ENCODE measurements at places on chromosomes 2 and 18.
A peak's percentile ranks its signal among the peaks of the same experiment; 100 is the strongest.

- DNase-seq: no peak
These were observed 181.9 kb downstream of the CALCRL start for GRCh38 chr2:187266147-187266546.

DNA sequence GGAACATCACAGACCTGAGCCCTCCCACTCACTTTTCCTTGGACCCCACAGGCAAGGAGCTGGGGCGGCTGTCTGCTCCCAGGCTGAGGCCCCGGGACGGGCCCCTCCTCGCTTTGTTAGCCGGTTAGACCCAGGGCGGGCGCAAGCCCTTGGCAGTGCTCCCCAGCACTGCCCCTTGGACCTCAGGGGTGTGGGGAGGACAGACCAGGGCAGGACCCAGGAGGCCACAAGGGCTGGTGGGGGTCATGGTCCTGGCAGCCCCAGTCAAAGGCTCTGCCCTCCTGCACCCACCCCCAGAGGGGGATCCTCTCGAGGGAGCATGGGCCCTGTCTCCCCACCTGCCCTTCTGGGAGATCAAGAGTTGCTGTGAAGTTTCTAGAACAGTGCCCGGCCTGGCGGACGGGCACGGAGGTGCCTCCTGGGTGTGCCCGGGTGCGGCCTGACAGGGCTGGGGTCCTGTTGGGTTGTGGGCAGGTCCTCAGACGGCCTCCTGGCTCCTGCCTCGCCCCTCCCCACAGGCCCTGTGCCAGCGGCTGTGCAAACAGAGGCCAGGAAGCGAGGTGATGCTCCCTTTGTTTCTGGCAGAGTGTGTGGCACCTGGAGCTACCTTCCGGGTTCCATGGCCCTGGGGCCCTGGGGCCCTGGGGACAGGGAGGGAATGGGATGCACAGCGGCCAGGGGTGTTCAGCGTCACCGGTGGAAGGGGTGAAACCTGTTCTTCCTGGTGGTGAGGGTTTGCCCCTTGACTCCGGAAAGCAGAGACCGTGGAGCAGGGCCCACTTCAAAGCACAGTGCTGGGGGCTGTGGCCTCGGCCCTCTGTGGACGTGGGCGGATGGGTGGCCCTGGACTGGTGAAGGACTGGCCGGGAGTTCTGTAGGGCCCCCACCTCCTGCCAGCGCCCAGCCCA, 2.9 kb upstream of the GAL3ST2 start:
- peak; percentile 28 for DNase-seq

- DNase-seq: peak; percentile 3
These were observed 103.3 kb downstream of the MDH1 start for GRCh38 chr2:63692002-63692606.

DNA sequence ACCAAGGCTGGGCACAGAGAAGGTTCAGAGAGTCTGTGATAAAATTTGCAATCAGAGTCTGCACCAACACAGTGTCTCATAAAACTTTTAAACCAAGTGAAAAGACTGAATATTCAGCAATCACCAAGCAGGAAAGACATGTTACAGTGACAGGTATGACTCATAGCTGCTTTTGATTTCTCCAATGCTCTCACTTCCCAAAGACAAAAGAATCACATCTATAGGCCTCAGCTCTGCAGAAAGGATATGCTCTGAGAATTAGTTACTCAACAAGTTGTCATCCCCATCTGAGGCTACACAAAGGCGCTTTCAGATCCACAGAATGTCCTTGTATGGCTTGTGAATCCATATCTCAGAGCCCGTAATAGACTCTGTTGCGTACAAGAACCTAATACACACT, 92.5 kb downstream of the KCNF1 start:
- no peak for DNase-seq

DNA sequence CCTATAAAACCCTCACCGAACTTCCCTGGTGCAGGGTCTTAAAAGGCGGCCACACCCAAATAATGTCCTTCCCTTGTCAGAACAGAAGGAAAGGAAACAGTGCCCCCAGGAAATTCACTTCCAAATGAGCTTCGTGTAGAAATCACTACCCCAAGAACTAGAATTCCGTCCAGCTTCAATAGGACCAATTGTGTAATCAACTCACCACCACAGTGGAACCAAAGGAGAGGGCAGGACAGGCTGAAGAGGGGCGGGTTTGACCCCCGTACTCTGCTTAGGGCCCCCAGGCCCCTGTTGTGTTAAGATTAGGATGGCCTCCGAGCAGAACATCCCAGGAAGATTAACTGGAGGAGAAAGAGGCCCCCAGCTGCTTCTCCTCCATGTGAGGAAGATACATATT, 24.1 kb downstream of the GPR35 start:
- DNase-seq: no peak

DNA sequence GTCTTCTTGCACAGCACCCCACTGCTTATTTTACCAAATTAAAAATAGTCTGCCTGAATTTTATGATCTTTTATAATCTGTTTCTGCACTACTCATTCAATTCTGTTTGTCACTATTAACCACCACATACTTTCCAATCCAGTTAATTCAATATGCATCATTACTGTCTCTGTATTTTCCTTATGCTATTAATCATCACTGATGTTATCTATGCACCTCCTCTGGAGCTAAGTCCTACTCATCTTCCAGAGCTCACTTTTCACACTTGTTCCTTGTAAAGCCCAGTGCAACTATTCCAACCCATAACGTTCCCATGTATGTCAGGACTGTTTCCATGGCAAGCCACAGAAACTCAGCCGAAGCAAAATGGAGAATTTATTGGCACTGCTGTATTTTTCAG, 713.6 kb downstream of the PLCL1 start:
- DNase-seq: no peak

DNA sequence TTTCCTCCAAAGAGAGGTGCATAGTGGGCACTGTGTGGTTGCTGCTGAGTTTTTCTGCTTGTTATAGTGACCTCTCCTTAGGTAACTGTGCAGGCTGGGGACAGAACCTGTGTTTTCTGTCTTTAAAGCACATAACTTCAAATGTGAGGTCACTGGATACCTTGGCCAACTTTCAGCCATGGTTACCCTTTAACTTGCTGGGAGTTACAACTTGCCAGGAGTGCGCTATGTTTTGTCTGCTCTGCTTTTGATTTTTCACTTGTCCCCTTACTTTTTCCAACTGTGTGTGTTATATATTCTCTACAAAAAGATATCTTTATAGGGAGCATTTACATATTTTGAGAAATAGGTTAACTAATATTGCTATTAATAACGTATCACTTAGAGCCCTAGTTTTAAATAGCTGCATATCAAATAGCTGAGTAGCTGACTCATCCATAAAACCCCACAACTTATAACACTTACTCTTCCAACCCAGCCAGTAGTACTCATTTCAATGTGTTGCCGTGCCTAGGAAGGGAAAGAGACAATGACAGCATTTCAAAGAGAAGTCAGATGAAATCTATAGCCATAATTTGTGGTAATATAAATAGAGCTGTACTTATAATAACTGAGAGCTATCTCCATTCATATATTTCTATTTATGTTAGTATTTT, 51.6 kb downstream of the DPP4 start:
- no peak for DNase-seq

DNA sequence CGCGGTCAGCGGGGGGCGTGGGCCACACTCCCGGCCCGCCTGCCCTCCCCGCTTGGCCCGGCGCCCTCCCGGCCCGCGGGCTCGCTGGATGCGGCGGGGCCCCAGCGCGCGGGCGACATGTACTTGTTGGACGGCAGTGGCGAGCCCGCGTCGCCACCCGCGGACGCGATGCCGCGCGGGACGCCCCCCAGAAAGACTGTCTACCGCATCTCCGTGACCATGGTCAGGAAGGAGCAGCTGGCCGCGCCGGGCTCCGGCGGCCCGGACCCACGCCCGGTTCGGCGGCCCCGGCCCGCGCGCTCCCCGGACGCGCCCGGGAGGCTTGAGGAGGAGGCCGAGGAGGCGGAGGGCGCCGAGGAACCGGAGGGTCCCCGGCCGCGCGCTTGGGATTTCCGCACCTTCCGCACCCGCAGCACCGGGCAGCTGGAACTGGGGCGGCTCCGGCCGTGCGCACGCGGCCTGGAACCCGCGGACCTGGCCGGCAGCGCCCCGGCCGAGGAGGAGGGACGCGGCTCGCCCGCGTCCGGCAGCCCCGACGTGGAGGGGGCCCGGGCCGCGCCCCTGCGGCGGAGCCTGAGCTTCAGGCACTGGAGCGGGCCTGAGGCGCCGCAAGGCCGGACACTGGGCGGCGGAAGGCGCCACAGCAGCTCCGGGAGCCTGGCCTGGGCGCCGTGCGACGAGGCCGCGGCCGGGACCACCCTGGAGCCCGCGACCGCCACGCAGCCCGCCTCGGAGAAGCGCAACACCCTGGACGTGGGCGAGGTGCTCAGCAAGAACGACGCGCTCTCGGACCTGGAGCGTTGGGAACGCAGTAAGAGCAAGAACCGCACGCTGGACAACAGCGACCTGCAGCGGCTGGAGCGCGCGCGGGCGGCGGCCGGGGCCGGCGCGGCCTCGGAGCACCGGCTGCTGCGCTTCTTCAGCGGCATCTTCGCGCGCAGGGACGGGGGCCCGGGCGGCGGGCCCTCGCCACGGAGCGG, 176.4 kb downstream of the AGAP1 start:
- peak; percentile 43 for DNase-seq

DNA sequence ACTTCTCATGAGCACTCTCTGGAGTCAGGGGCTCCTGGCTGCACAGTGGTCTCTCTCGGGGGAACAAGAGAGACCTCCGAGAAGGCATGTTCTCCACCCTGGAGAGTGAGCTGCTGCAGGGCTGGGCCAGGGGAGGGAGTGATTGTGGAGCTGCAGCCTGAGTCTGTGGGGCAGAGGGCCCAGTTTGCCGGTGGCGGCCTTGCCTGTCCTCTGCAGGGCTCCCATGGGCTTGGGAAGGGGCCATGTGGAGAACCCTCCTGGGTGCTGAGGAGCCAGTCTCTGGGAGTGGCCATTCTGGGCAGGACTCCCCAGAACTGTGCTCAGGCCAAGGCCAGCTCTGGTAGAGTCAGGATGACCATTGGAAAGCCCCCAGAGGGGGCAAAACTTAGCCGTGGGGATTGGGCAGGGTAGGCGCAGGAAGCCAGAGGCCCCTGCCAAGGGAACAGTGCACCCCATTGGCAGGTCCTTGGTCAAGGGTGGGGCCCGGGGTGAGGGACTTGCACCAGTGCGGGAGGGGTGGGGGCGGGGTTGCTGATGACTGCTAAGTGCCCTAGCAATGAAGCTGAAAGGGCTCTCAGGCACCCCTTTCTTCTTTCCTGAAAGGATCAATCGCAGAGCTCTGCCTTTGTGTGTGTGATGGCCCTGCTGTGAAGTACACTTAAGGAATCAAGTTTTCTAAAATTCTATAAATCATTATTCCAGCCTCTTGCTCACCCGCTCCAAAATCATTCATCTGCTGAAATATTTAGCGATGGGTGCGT, 69.7 kb upstream of the BOD1L2 start:
- no peak for DNase-seq

DNA sequence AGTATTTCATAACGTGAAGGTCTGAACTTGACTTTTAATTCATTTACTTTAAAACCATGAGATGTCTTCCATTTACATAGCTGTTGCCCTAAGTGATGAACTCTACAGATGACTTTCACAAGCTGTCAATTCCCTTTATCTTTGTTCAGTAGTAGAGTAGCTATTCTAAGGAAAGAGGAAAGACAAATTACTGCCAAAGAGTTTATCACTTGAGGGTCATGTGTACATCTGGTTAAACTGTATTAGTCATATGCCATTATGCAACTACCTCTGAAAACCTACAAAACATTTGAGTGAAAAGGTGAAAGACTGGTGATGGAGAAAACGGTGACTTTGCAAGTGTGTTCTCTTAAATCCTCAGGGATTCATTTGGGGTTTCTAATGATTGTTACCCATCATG, 763.9 kb downstream of the TMEM182 start:
- no peak for DNase-seq

DNA sequence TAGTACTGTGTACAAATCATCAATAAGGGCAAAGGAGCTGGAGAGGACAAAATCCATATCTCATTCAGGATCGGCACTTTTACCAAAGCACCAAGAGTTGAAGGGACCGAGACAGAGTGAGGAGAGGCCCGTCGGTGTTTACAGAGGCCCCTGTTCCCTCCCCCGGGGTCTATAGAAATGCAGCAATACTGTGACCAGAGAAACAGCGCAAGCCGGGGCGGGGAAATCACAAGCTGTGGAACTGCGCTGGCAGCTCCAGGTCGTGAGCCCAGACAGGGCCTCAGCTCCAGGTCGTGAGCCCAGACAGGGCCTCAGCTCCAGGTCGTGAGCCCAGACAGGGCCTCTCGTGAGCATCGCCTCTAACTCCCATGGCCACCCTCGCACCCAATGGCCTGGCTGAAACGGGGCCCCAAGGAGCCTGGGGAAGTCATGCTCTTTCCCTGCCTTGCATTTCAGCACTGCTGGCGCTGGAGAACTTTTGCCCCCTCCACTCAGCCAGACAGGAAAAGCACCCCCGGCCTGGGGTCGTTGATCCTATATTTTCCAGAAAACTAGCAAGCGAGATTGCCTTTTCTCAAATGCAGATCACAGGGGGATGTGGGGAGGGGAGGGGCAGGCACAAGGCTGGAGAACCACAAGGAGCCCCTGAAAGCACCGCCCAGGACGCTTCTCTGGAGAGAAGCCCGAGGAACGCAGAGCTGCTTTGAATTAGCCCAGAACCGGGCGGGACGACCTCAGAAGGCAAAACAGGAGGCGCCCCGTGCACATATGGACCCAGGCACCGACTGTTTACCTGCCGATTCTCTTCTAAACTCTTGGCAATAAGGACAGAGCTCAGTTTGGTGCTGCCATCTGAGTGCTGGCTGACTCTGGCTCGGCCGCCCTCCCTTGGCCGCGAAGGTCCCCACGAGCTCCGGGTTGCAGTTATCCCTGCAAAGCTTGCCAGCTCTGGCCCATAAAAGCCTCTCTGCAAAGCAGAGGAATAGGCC, 223.7 kb downstream of the ACKR3 start:
- no peak for DNase-seq

- DNase-seq: no peak
These were observed 627.4 kb downstream of the FBXO15 start for GRCh38 chr18:73520229-73520628.

All from NCI-H1092 treated with DMSO at 0.1 percent for 48 hours (cell line).